ENCODE measurements at places on chromosomes 13 and 19.

- DNase-seq = peak; percentile 67
These were observed 25.7 kb upstream of the TPTE2 start for GRCh38 chr13:19586904-19587634.

GRCh38 chr19:15563931-15564330 lies 51.1 kb upstream of the CYP4F8 start:
- no peak for DNase-seq

- no peak for DNase-seq
These were observed 1157.2 kb downstream of the OLFM4 start for GRCh38 chr13:54185785-54186184.

DNA sequence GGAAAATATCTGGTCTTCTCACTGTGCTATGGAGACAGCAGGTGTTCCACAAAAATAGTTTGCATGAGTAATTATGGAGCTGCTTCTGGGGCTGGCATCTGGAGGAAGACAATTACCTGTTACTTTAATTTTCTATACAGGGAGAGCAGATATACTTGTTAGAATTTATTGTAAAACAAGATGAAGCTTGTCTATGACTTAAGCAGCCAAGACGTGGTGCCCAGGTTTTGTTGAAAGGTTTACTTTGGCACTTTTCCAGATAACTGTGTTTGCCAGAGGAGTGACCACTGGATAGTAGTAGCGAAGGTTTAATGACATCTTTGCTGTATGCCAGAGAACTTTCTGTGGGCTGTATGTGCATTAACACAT lies 134.5 kb upstream of the KL start:
- no peak for DNase-seq
